ENCODE measurements at places on chromosomes 11 and 22. TPM values are rescaled to one million over a fixed set of nuclear protein-coding genes. Genes with fewer than 3 reads are reported as not detected.
A peak's percentile ranks its signal among the peaks of the same experiment; 100 is the strongest.

IL10RA gene
- total RNA-seq = 6.7 TPM

DNA sequence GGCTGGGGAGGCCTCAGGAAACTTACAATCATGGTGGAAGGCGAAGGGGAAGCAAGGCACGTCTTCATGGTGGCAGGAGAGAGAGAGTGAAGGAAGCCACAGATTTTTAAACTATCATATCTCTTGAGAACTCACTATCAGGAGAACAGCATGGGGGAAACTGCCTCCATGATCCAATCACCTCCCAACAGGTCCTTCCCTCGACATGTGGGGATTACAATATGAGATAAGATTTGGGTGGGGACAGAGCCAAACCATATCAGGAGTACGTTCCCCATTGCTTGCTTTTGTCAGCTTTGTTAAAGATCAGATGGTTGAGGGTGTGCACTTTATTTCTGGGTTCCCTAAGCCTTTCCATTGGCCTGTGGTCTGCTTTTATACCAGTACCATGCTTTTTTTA, 53.7 kb upstream of the E2F8 start:
- no peak for DNase-seq

DNA sequence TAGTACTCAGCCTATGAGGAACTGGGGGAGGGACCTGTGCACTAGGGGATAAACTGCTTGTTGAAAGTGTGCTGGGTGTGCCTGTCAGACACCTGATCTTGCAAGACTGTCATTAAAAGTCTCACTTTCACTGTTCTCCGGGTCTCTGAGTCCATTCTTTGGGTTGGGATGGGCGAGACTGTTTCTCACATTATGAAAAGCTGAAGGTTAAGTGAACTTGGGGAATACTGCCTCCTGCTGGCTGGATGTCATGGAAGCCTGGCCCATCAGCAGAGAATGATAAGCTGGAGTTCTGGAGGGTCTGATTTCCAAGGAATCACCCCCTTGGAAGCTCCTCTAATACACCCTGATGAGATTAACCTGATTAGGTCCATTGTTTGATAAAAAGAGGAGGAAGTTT, 9.0 kb upstream of the VPREB1 start:
- DNase-seq = no peak

- DNase-seq = no peak
Observed at GRCh38 chr11:62777389-62777788, 6.2 kb downstream of the TAF6L start.

GRCh38 chr11:11981840-11982239, 26.6 kb downstream of the DKK3 start:
- no peak for DNase-seq

BMAL1 gene
- 35.9 TPM for total RNA-seq

DNA sequence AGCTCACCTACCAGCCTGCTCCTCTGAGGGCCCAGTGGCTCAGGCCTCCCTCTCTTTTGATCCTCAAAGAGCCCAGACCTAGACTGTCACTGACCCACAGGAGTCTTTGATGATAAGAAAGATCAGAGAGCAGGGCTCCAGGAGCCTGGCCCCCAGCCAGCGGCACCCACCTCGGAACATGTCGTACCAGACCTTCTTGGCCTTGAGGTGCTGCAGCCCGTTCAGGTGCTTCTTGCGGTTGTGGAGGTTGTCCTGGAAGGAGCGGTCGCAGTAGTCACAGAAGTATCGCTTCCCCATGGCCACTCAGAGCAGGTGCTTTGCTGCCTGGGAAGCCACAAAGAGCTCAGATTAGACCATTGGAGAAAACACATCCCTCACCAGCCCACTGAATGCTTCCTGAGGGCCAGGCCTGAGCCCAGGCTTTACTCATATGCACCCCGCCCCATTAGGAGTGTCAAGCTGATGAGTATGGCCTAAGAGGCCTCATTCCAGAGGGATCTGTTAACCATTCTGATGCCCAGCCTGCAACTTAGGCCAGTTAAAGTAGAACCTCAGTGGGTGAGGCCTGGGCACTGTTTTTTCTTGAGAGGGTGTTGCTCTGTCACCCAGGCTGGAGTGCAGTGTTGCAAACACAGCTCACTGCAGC, 18.4 kb downstream of the ZMAT5 start:
- DNase-seq = no peak

DUSP8 gene
- total RNA-seq = 5.6 TPM

DNA sequence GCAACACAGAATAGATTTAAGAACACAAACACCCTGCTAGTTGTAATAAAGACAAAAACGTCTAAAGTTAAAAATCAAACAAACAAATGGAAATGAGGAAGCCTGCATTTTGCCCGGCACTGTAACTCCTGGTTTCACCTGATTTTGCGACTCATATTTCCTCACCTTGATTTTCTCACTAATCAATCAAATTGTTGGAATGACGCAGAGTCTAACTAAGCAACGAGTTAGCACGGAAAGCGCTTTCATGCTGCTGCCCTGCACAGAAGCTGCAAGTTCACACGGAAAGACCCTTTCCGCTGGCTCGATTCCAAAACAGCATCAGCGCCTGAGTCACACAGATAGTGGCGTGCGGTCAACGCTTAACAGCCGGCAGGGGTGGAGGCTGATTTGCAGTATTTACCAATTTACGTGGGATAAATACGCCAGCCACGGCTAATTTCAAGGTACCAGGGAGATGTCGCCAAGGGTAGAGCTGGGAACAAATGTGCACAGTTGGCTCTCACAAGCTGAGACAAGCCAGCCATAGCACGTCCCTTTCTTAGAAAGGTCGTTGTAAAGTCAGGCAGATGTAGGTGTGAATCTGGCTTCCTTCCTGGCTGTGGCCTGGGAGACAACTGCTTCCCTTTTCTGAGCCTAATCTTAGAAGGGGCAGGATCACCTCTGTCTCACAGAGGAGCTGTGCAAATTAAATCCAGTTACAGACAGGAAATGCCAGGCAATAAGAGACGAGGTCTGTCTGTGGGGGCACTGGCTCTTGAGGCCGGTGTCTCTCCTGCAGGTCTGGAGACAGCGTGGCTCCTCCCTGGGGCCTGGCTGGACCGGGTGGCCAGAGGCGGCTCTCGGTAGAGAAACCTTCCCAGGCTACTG, 76.9 kb upstream of the TTLL12 start:
- no peak for DNase-seq

DNA sequence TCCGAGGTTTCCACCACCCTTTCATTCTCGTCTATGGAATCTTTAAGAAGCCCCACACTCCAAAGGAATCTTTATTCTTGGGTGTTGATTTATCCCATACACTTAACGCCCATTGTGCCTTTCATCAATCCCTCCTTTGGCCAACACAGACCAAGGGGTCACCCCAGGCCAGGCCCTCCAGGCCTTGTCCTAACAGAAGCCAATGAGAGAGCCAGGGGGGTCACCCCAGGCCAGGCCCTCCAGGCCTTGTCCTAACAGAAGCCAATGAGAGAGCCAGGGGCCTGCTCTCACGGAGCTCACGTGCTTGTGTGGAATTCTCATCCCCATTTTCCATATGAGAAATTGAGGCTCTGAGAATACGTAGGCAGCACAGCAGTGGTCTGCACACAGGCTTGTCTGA, 47.9 kb upstream of the TIMP3 start:
- no peak for DNase-seq

OR10D3 gene
- total RNA-seq = not detected

GRCh38 chr11:84022201-84022600, 736.0 kb upstream of the CCDC90B start:
- peak; percentile 9 for DNase-seq

DNA sequence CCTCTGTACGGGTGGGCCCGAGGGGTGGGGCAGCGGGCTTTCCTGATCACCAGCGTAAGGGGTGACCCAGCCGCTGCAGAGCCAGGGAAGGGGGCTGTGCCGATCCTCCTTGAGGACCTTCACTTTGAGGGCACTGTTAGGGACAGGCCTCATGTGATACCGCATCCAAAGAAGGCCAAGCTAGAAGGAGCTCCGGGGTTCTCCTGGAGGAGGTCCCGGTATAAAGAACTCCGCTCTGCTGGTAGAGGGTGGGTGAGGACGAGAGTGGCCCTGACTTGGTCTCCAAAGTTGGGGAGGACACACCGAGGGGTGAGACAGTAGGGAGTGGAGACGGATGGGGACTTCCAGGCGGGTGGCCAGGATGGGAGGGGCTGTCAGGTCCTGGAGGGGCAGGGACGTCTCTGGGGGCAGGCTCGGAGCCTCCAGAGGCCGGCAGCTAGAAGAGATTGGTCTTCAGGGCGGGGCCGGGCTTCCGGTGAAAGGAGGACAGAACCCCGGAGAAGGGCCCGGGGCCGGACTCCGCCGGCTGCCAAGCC, 4.6 kb downstream of the PHOX2A start:
- DNase-seq = no peak

- DNase-seq = no peak
Observed at GRCh38 chr11:18974192-18974591, 35.0 kb upstream of the MRGPRX1 start.

H19 gene
- 10.8 TPM for total RNA-seq

CST6 gene
- not detected for total RNA-seq

GRCh38 chr22:27874764-27875163, 44.3 kb downstream of the PITPNB start:
- DNase-seq = no peak

GRCh38 chr11:94433049-94433448, 31.8 kb upstream of the GPR83 start:
- no peak for DNase-seq

- DNase-seq = no peak
Observed at GRCh38 chr11:113862435-113862834, 12.9 kb downstream of the USP28 start.

DNA sequence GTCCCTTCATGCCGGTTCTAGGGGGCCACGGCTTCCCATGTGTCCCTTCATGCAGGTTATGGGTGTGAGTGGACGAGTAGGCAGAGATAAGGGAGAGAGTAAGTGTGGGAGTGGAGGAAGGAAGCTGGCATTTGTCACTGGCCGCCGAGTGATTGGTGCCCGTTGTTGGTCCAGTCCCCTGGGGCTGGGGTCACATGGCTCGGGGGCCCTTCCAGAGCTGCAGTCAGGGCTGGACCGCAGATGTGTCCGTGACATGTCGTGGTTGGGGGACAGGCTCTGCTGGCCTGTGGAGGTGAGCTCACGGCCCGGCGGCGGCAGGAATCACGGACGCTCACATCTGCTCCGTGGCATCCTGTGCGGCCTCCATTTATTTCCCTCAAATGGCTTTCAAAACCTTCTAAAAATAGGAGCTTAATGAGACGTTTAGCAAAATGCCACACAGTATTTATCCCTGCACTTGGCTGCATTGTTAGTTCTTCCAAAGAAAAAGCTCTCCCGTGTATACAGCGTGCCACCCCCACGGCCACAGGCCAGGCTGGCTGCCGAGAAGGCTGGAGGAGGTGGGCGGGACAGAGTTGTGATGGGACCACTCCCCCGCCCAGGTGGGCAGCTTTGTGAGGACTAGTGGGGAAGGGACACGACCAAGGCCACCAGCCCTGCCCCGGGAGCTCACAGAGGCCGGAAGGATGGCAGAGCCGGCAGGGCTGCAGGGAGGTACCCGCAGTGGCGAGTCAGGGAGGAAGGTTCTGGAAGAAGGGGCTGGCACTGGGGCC, 386.7 kb downstream of the TBC1D22A start:
- DNase-seq = peak; percentile 15

- DNase-seq = no peak
Observed at GRCh38 chr11:70644343-70645060, 246.2 kb downstream of the CTTN start.

GRCh38 chr22:49936018-49936972, 17.9 kb downstream of the CRELD2 start:
- DNase-seq = peak; percentile 60

DNA sequence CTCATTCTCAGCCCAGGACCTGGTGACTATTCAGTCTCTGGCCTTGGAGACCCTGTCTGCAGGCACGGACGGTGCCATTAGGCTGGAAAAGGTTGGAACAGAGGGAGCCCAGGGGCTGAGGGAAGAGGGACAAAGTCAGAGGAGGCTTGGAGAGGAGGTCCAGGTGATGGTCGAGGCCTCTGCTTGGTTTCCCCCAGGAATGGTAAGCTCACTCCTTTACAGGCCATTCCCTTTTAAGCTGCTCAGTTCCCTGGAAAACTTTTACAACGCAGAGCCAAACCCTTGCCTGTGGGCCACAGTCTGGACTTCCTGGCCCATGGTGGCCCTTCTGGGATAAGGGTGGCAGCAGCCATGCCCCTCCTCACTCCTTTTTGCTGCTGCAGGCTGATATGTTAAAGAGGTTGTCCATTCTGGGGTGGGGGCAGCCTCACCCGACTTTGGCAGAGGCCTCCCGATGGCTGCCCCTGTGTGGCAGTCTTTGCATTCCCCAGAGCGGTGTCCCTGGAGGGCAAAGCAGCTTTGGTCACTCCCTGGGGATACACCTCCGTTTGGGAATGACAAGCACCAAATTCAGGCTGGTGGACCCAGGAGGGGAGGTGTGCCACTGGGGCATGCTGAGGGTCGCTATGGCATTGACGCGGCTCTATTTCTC, 34.0 kb upstream of the RFPL3 start:
- DNase-seq = no peak

PDGFB gene
- total RNA-seq = 2.5 TPM

- DNase-seq = no peak
Observed at GRCh38 chr22:32882774-32883530, 81.4 kb downstream of the TIMP3 start.

ACR gene
- total RNA-seq = not detected

FXYD6 gene
- 107 TPM for total RNA-seq

MN1 gene
- 24.8 TPM for total RNA-seq

- DNase-seq = no peak
Observed at GRCh38 chr11:8149726-8150125, 19.1 kb downstream of the RIC3 start.

- DNase-seq = no peak
Observed at GRCh38 chr11:6695377-6695776, 12.2 kb upstream of the MRPL17 start.
